Stimulated activated CD8-positive, alpha-beta memory T cell treated with anti-CD3 and anti-CD28 coated beads, Interleukin-15, amount 100 ng/mL, for 4 hours (primary cell): ENCODE measurements at places on chromosomes 5 and 9.

GRCh38 chr9:96137671-96138429 lies 164.1 kb downstream of the HSD17B3 start:
- no peak for DNase-seq

DNA sequence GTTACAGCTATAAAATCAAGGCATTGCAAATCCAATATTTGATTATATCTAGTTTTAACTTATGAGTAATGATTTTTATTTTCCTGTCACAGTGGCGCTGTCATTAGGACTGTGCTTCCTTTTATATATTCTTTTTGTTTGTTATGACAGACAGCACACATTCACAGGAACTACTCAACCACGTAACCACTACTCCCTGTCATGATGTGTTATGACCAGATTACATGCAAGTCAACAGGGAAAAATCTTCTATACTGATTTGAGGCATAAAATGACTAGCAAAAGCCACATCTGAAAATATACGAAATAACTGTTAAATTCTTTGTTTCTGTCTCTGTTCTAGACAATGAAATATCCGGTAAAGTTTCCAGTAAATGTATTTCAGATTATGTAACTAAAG lies 25.4 kb downstream of the SREK1 start:
- DNase-seq: no peak

GRCh38 chr9:121529237-121529987 lies 29.8 kb upstream of the GGTA1 start:
- DNase-seq: no peak

DNA sequence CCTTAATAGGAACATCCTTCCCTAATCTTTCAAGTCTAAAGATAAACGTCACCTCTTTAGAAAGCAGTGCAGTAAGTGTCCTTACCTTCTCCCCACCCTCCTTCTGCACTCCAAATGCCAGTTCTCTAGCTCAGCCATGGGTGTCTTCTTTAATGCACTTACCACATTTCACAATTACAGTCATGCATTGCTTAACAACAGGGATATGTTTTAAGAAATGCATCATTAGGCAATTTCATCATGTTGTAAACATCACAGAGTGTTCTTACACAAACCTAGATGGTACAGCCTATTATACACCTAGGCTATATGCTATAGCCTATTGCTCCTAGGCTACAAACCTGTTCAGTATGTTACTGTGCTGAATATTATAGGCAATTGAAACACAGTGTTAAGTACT lies 91.2 kb downstream of the RFX3 start:
- no peak for DNase-seq

GRCh38 chr9:105693435-105694189 lies 729 bp upstream of the TMEM38B start:
- DNase-seq: no peak

DNA sequence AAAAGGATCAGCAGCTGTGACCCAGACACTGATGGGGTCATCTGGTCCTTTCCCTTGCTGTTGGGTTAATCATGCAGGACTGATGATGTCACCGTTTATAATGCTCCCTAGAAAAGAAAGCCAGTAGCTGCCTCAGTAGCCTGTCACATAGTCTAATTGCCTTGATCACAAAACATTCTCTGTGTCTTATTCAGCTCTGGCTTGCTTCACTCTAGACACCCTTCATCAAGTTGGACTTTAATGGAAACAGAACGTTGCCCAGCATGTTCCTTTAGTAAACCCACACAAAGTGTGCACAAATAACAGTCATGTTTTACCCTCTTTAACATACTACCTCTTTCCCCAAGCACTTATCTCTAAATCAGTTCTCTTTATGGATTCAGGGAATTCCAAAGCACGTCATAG lies 170.8 kb downstream of the SGCD start:
- DNase-seq: no peak

- no peak for DNase-seq
Measured at GRCh38 chr5:10420468-10420867, 21.2 kb upstream of the ROPN1L start.

GRCh38 chr5:81189875-81190498 lies 43.1 kb upstream of the CKMT2 start:
- DNase-seq: no peak

DNA sequence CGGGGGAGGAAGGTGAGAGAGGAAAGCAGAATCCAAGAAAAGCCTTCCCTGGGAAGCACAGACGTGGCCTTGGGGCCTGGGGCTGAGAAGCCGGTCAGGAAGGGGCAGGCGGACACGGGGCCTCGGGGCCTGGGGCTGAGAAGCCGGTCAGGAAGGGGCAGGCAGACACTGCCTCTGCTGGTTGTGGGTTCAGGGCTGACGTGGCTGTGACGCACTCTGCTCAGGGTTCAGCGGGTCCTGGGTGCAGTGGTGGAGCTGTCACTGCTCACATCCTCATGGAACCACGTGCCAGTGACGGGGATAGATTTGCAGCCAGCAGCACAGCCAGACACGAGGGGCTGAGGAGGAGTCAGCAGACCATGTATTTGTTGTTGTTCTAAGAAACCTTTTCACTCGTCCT lies 12.8 kb downstream of the PAEP start:
- DNase-seq: no peak

DNA sequence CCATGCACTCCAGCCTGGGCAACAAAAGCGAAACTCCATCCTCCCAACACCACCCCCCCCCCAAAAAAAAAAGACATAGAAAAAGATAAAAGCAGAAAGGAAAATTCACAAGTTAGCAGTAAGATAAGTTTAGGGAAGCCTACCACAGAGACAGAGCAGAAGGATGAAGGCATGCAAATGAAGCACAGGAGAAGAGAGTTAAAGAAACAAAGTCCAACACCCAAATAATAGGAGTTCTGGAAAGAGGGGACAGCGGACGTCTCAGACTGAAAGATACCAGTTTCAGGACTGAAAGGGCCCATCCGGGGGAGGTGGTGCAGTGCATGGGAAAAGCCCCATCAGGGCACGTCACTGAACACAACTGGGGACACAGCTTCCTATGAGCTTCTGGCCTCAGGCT lies 54.3 kb downstream of the OTULIN start:
- no peak for DNase-seq

- DNase-seq: no peak
Measured at GRCh38 chr5:15539951-15540350, 40.0 kb downstream of the FBXL7 start.

- DNase-seq: no peak
Measured at GRCh38 chr9:72789885-72790284, 163.0 kb downstream of the ALDH1A1 start.

DNA sequence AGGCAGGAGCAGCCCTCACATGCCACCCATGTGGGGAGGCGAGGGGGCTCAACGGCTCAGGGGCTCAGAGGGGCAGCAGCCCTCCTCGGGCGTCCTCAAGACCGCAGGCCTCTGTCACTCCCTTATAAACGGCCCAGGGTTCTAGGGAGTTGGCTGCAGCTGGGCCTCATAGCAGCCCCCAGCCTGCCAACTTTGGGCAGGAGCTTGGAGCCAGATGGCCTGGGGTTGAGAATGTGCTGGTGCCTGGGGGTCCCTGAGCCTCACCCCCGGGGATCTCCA lies 51.0 kb upstream of the RNU6ATAC start:
- DNase-seq: no peak

DNA sequence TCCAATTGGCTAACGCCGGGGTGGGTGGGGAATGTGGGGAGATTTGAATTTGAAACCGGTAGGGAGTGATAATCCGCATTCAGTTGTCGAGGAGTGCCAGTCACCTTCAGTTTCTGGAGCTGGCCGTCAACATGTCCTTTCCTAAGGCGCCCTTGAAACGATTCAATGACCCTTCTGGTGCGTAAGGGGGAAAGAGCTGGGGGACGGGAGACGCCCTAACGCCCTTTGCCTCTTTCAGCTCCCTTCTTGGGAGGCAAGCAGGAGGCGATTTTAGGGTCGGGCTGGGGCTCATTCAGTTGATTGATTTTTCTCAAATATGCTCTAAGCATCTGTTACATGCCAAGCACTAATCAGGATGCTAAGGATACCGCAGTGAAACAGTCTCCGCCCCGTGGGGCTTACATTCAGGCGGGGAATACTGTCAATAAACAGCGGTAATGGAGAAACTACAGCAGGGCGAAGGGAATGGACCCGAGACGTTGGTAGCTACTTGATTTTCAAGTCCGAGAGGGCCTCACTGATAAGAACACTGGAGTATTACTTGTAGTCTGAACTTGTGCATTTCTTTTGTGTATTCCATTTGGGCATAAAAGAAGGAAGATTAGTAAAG lies at the start of gene HMMR:
Gene HMMR (plus strand): TSS at position 71 of the 610 bp plus-strand sequence. CDS start 61 bp downstream, at position 132.
- DNase-seq: no peak

- no peak for DNase-seq
Measured at GRCh38 chr5:166625210-166625865, 1666.1 kb upstream of the WWC1 start.

- DNase-seq: no peak
Measured at GRCh38 chr5:132751444-132751843, 4.2 kb downstream of the CCNI2 start.
